ENCODE measurements at places on chromosomes 7 and 10. TPM values are rescaled to one million over a fixed set of nuclear protein-coding genes. Genes with fewer than 3 reads are reported as not detected.
A peak's percentile ranks its signal among the peaks of the same experiment; 100 is the strongest.

DNA sequence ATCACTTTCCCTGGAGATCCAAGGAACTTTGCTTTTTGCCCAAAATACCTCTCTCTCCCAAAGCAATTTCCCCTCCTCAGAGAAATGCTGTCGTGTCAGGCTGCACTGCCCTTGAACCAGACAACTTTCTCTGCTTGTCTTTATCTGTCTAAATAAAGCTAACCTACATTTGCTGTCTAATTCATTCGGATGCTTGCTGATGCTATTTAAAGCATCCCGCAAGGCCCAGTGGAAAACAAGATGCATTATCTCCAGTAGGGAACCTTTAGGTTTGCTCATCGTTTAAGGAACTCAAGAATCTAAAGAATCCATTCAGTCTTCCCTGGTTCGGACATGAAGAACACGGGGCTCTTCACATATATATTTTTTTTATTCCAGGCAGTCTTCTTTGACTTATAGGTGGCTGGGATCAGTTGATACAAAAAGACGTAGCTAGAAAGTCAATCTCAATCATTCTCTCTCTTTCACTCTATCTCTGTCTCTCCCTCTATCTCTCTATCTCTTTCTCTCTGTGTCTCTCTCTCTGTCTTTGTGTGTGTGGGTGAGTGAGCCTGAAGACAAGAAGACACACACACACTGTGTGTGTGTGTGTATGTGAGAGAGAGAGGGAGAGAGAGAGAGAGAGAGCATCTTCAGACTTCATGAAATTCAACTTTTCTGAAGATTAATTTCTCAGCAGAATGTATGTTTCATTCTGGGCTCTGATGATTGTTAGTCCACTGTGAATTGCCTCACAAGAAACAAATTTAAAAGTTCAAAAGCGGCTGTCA, 92.8 kb upstream of the MKLN1 start:
- no peaks in the 10 kb centered on the region for H3K27me3 ChIP-seq
- H3K4me3 ChIP-seq: no peak overlapping the region
- peak overlapping the region; percentile 91 for H3K27ac ChIP-seq

DNA sequence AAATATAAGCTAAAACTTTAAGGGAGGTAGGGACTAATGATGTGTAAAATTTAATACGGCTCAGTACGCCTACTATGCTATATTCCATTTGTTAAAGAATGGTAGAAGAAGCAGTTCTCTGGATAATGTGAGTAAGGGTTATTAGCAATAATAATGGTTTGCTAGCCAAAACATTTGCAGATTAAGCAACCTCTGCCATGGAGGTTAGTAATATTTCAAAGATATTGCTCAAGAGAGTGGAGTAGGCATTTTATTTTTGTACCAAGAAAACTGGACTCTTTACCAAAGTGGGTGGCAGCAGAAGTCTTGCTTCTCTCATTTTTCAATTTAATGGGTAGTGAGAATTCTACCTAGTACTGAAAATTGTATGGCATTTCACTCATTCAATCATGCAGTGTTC, 158.9 kb upstream of the TMEM106B start:
- peaks cover 13% of the 10 kb centered on the region for H3K4me1 ChIP-seq
- H3K27ac ChIP-seq: no peak overlapping the region
- no peak overlapping the region for H3K4me3 ChIP-seq
- H3K27me3 ChIP-seq: no peaks in the 10 kb centered on the region

- H3K36me3 ChIP-seq: no peaks in the 10 kb centered on the region
- no peak for DNase-seq
- H3K27me3 ChIP-seq: no peaks in the 10 kb centered on the region
- no peak overlapping the region for H3K4me3 ChIP-seq
- no peaks in the 10 kb centered on the region for H3K4me1 ChIP-seq
These were observed 49.8 kb downstream of the CNOT4 start for GRCh38 chr7:135459951-135460567.

GRCh38 chr10:13120786-13121499, 21.0 kb downstream of the OPTN start:
- DNase-seq: no peak
- H3K4me3 ChIP-seq: no peak overlapping the region
- H3K36me3 ChIP-seq: peaks cover 90% of the 10 kb centered on the region
- no peak overlapping the region for H3K27ac ChIP-seq

- H3K4me1 ChIP-seq: peaks cover 20% of the 10 kb centered on the region
- DNase-seq: no peak
- no peak overlapping the region for H3K27ac ChIP-seq
- H3K4me3 ChIP-seq: no peak overlapping the region
- H3K27me3 ChIP-seq: no peaks in the 10 kb centered on the region
These were observed 107.7 kb downstream of the NRBF2 start for GRCh38 chr10:63240807-63241206.

DNA sequence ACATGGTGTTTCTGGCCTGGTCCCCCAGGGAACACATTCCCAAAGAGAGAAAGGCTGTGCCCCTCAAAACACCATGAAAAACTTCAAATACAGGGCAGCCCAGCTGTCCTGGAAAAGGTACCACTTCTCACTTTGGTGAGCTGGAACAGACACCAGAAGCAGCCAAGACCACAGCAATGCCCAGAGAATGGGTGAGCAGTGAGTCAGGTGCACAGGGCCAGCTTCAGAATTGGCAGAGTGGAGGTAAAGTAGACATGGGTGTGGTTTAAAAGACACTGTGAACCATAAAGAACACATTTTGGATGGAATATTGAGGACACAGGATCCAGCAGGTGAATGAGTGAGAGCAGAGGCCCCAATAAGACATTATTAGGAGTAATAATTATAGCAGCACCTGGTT, 51.3 kb downstream of the FAM13C start:
- no peaks in the 10 kb centered on the region for H3K4me1 ChIP-seq
- H3K27me3 ChIP-seq: no peaks in the 10 kb centered on the region
- no peaks in the 10 kb centered on the region for H3K36me3 ChIP-seq
- no peak overlapping the region for H3K4me3 ChIP-seq
- DNase-seq: no peak

- DNase-seq: no peak
- H3K36me3 ChIP-seq: peaks cover 70% of the 10 kb centered on the region
- H3K4me3 ChIP-seq: no peak overlapping the region
- no peak overlapping the region for H3K27ac ChIP-seq
- no peaks in the 10 kb centered on the region for H3K4me1 ChIP-seq
These were observed 17.9 kb upstream of the DDX21 start for GRCh38 chr10:68938117-68938516.

DNA sequence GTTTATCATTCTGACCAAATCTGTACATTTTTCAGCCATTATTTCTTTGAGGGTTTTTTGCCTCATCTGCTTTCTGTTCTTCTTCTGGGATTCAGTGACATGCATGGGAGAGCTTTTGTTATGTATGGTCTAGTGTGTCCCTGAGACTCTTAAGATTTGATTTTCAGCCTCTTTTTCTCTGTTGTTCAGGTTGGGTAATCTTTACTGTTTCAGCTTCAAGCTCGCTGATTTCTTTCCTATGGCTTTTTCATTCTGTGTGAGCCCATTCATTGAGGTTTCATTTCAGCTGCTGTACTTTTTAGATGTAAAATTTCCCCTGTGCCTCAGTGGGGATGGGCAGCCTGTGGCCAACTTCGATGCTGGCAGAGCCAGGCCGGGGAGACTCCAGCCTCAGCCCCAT, 38.1 kb downstream of the FOXK1 start:
- peaks cover 13% of the 10 kb centered on the region for H3K36me3 ChIP-seq
- no peaks in the 10 kb centered on the region for H3K27me3 ChIP-seq
- peaks cover 14% of the 10 kb centered on the region for H3K4me1 ChIP-seq
- DNase-seq: no peak

DNA sequence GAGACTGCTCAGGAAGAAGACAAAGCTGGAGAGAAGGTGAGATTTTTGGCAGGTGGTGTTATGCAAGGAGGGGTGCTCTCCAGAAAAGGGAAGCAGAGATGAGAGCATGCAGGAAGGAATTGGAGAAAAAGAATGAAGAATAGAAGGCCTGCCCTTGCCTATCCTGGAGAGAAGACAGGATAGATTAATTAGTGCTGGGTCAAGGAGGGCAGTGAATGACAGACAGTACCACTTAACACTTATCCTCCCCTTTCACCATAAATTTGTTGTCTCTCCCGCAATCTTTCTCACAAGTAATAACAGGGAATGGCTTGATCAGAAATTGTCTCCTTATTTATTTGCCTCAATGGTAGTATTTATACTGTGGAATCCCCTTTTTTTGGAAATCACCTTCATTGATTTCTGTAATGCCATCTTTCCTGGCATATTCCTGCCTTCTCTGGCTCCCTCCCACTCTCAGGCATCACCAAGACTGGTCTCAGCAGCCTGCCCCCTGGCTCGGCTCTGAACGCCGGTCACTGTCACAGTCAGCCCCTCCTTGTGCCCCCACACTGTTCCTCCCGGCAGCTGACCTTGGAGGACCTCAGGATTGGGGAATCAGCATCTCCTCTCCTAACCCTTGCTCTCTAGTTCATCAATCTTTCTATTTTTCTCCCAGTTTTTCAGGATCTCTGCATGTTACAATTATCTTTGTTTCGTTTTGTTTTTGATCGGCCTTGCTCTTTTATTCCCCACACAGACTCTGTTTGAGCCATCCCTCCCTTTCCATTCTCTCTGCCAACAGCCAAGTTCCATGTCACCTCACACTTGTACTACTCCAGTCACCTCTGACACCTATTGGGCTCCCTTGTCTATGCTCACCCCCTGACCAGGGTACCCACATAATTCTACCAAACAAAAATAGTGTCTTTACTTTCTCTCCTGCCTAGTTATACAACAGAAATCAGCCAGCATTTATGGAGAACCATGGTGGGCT, 294.2 kb downstream of the PLXDC2 start:
- H3K27ac ChIP-seq: no peak overlapping the region
- no peaks in the 10 kb centered on the region for H3K27me3 ChIP-seq
- no peaks in the 10 kb centered on the region for H3K36me3 ChIP-seq
- no peaks in the 10 kb centered on the region for H3K4me1 ChIP-seq
- DNase-seq: no peak

- H3K4me3 ChIP-seq: no peak overlapping the region
- DNase-seq: no peak
- H3K27ac ChIP-seq: peak overlapping the region; percentile 99
- peaks cover 8% of the 10 kb centered on the region for H3K36me3 ChIP-seq
- no peaks in the 10 kb centered on the region for H3K27me3 ChIP-seq
- peaks cover 47% of the 10 kb centered on the region for H3K4me1 ChIP-seq
These were observed 210.8 kb downstream of the CCSER2 start for GRCh38 chr10:84539216-84539615.

- no peak overlapping the region for H3K4me3 ChIP-seq
- no peaks in the 10 kb centered on the region for H3K36me3 ChIP-seq
- H3K27me3 ChIP-seq: no peaks in the 10 kb centered on the region
- no peak for DNase-seq
These were observed 649.7 kb upstream of the ANKRD30A start for GRCh38 chr10:36475746-36476145.

DNA sequence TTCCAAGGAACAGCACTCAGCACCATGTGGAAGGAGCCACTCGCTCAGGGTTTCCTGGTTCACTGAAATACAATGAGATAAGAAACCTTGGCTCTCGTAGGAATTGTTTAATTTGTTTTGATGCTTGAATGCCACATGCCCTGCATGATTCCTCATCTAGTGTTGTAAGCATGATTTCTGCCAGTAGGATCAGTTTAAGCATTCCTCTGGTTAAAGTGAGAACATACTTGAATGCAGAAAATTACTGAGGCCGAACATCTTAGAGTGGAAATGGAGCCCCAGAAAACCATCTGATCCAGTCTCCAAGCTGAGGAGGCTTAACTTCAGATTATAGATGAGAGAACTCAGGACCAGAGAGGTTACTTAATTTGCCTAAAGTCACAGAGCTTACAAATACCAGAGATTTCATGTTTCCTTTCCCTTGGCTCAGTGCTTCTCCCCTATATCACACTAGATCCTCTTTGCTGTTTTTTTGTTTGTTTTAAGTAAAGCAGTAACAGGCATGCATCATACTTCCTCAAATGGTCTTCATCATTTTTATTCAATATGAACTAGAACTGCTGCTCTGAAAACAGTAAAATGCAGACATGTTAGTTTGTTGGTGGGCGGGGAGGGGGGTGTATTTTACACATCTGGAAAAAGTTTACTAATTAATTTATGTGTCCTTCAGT, 125.1 kb downstream of the ADAM12 start:
- DNase-seq: no peak
- no peaks in the 10 kb centered on the region for H3K36me3 ChIP-seq
- H3K4me3 ChIP-seq: no peak overlapping the region
- H3K27me3 ChIP-seq: 0 out of 2 replicates have a peak, but pooled peaks cover 4% of the 10 kb centered on the region

- H3K36me3 ChIP-seq: no peaks in the 10 kb centered on the region
- no peaks in the 10 kb centered on the region for H3K27me3 ChIP-seq
These were observed 73.2 kb downstream of the GPR37 start for GRCh38 chr7:124692425-124692824.

DNA sequence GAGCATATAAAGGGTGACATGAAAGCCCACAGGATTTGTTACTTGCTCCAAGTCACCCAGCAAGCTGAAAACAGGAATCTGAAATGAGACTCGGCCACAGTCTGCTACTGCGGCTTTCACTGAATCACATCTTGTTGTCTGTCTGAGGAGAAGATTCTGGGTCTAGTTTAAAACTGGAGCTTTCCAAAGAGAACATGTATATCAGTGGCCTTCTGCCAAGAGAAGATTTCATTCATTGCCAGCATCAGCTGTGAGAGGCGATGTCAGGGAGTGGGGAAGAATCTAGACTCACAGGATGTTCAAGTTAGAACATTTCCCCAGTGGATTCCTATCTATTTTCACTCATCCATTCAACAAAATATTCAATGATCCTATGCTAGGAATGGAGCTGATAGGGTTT, 122.8 kb downstream of the GALNT17 start:
- H3K27ac ChIP-seq: no peak overlapping the region
- DNase-seq: no peak
- no peaks in the 10 kb centered on the region for H3K27me3 ChIP-seq
- no peaks in the 10 kb centered on the region for H3K4me1 ChIP-seq
- H3K36me3 ChIP-seq: no peaks in the 10 kb centered on the region
- H3K4me3 ChIP-seq: no peak overlapping the region

GRCh38 chr10:107487284-107487683, 322.8 kb upstream of the SORCS1 start:
- no peak overlapping the region for H3K4me3 ChIP-seq
- DNase-seq: no peak
- H3K4me1 ChIP-seq: no peaks in the 10 kb centered on the region
- H3K27ac ChIP-seq: no peak overlapping the region

DNA sequence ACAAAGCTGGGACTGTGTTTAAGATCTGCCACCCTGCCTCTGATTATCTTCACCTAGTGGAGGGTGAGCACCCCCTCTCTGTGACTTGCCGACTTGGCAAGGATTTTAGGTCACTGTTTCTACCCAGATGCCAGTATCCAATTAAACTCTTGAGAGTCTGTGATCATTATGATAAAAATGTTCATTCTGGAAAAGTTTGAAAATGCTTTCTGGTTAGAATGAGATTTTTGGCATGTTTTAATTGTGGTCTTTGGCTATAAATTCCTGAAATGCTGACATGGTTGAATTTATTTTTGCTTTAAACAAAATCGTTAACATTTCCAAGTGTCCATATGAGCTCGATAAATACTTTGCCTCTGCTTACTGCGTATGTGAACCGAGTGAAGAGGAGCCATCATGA, 221.4 kb downstream of the BICC1 start:
- no peaks in the 10 kb centered on the region for H3K36me3 ChIP-seq
- no peak for DNase-seq
- no peaks in the 10 kb centered on the region for H3K27me3 ChIP-seq
- peaks cover 13% of the 10 kb centered on the region for H3K4me1 ChIP-seq

The TAS2R39 gene
- not detected for total RNA-seq

The GNGT1 gene
- total RNA-seq: not detected

The SPDYE2B gene
- total RNA-seq: not detected

The RET gene
- not detected for total RNA-seq

The NODAL gene
- total RNA-seq: not detected

The TAS2R41 gene
- total RNA-seq: not detected

The FOXI2 gene
- not detected for total RNA-seq

The GATA3 gene
- not detected for total RNA-seq

The SDK1 gene
- 8.7 TPM for total RNA-seq

The H2BK1 gene
- not detected for total RNA-seq

The PLEKHS1 gene
- total RNA-seq: 0.03 TPM

Data from SJSA1 (cell line).